ENCODE measurements at places on chromosomes 1 and 21. TPM values are rescaled to one million over a fixed set of nuclear protein-coding genes. Genes with fewer than 3 reads are reported as not detected.

The CFAP45 gene
- total RNA-seq, result 1.1 TPM

The OR13G1 gene
- not detected for total RNA-seq

The TCHHL1 gene
- total RNA-seq, result not detected

The SYT6 gene
- total RNA-seq, result not detected

The CHI3L1 gene
- total RNA-seq, result 2.9 TPM

The LRRC39 gene
- total RNA-seq, result 0.43 TPM

The LIN28A gene
- not detected for total RNA-seq

All from thoracic aorta endothelial cell (primary cell).